Activated naive CD8-positive, alpha-beta T cell treated with anti-CD3 and anti-CD28 coated beads for 36 hours (primary cell): ENCODE measurements at places on chromosomes 4 and X. TPM values are rescaled to one million over a fixed set of nuclear protein-coding genes. Genes with fewer than 3 reads are reported as not detected.

Gene ABCB7
- 36.8 TPM for total RNA-seq

Gene SEPTIN11
- total RNA-seq = 74.1 TPM

Gene EGFL6
- 2.2 TPM for total RNA-seq

Gene RTL3
- total RNA-seq = not detected

Gene SSX3
- not detected for total RNA-seq

Gene PRKG2
- 0.12 TPM for total RNA-seq

- no peak for DNase-seq
Observed at GRCh38 chr4:47863486-47863885, 25.6 kb upstream of the CORIN start.

GRCh38 chr4:185637163-185637875 is 102.0 kb upstream of the PDLIM3 start:
- DNase-seq = no peak

DNA sequence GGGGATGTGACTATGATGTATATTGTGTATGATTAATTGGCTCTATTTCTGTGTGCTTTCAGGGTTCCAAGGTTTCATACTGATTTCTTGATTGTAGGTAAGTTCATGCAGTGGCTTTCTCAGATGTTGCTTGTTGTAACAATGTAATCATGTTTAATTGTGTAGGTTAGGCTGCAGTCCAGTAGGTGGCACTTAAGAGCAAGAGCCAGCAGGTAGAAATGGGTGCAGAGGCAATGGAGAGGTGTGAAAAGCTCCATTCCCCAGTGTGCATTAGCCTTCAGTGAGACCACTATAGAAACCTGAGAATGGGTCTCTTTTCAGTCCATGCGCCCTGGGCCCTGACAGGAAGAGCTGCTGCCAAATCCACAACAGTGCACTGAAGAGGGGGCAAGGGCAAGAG is 28.2 kb downstream of the DCAF12L2 start:
- DNase-seq = no peak

GRCh38 chr4:101695176-101695575 is 95.4 kb upstream of the BANK1 start:
- no peak for DNase-seq

DNA sequence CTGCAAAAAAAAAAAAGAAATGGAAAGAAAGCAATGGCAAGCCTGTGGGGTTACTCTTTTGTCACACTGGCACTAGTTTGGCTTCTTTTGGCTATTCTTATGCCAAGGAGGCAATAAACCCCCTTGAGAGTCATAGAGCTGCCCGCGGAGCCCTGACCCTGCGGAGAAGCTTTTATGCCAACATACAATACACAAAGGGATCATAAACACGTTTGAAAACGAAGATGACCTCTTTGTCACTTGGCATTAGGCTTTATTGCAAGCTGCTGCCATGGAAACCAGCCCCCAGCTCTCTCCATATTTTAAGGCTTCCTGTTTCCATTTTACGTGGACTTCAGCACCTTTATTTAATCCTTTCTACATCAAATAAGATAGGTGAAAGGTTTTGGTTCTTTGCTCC is 7.6 kb downstream of the NEUROG2 start:
- DNase-seq = no peak

DNA sequence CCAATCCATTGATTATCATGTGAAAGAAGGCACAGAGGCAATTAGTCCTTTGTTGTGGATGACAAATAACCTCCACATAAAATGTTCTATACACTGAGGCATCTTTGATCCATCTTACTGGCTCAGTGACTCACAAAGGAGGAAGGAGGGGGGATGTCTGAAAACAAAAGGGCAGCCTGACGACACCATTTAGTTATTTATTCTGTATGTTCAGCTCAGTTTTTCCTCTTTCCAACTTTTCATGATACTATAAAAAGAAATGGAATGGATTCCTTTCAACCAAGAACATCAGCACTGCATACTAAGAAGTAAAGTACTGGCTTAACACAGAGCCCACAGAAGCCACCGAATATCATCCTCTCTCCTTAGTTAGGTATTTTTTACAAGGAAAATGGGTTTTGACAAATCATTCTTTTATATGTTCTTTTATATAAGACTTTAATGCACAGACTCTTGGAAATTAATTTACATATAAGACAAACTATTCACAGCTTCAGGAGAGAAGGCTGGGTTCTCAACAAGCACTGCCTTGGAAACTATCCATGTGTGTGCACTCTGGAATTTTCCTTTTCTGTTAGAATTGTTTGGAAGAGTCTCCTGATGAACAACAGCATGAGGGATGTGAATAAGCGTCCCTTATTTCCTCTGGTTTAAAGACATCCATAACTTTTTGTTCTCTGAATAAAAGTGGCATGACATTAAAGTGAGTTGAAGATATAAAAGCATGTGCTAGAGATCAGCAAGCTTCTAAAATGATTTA is 135.6 kb downstream of the TSPAN5 start:
- no peak for DNase-seq

DNA sequence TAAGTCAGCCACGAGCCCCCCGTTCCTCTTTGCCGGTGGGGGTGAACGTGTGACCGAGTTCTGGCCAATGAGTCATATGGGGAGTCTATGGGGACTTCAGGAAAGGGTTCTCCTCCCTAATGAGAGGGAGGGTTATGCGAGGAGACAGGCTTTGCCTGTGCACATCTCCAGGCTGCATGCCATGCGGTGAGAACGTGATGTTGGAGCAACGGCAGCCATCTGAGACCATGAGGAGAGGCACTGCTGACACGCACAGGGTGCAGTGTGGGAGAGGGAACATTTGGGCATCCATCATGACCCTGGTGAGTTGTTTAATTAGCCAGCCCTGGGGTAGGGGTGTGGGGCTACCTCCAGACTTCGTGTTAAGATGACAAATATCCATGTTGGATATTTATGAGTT is 55.8 kb downstream of the ABLIM2 start:
- DNase-seq = no peak

- DNase-seq = no peak
Observed at GRCh38 chrX:24877288-24877664, 138.5 kb downstream of the ARX start.

DNA sequence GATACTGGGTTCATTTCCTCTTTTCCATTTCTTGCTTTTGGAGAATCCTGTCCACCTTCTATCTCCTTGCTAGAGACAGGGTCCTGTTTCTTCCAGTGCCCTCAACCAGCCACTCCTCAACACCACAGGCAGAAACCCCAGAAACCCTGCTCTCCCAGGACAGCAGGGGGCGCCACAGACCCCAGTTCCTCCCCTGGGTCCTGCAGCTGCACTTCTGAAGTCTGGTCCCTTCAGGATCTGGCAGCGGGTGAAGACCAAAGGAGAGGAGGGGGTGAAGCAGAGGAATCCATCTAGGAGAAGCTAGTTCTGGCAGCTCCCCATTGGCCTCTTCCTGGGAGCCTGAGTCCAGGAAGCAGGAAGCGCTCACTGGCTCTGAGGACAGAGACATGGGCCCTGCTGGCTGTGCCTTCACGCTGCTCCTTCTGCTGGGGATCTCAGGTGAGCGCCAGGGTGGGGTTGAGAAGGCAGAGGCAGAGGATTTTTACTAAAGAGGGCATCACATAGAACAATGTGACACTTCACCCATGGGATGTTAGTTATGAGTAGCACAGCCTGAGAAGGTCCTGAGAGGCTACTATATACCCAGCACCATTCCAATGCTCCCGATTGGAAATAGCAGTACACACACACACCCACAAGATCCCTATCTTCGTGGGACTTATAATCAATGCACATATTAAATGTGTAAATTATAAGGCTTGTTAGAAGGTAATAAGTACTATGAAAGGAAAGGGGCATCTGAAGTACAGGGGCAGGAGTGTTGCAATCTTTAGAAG is at the start of gene PRSS48:
TSS of gene PRSS48 (plus strand) at position 375 of the 776 bp plus-strand sequence. CDS start at position 387, 12 bp downstream.
- DNase-seq = peak; percentile 53

DNA sequence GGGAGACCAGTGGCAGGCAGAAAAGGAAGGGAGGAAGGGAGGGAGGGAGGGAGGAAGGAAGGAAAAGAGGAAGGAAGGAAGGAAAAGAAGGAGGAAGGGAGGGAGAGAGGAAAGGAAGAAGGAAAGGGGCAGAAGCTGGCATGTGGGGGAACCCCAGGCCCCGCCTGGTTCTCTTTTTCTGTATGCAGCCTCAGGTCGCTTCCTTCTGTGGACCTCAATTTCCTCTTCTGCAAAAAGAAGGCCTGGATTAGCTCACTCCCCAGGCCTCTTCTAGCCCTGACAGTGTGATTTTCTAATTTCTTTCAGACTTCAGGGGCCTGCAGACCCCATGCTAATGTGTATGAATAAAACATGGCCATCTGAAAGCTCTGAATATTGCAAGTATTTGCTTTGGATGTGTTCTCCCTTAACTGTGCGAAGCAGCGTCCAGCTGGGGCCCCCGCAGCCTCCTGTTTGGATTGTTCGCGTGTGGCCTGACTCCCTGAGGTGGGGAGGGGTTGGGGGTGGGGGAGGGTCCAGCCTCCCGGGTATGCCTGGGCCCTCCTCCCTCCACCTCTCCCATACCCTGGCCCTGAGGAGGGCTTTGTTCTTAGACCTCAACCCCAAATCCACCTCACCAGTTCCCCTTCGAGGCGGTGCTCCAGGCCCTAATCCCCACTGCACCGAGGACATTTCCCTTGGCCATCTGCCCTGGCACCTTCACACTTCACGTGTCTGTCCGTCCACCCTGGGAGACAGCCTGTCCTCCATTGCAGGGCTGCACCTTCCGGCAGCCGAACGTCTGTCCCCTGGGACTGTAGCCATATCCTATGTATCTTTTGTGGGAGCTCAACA is 199.9 kb upstream of the ATP6AP2 start:
- no peak for DNase-seq

DNA sequence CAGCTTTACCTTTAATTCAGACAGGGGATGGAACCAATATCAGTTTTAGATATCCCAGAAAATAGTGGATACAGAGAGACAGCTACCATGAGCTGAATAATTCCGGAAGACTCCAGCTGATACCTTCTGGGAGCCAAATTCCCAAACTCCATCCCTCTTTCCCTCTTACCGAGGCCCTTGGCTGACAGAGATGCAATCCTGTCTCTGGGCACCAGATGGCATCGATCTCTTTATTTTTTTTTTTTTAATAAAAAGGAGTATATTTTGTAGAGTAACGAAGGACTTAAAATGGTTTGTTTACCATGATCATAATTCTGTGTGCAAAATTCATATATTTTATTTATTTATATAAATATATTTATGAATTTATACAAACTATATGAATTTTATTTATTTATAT is 31.0 kb downstream of the RAB40A start:
- DNase-seq = no peak

DNA sequence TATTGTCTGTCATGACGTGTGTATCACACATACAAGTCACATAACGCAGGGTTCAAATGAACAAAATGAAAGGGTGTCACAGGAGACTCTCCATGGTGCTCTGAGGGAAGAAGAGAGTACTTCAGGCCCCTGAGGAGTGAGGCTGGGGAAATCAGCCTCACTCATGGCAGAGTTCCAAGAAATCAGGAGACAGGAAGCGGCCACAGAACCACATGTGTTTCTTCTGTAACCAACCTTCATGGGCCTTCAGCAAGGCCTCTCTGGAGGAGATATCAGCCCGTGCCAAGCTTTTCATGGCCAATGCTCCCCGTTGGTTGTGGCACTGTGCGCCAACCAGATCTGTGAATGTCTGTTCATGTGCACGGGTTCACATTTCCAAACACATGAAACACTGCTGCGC is 76.0 kb downstream of the NAT8L start:
- DNase-seq = peak; percentile 30

DNA sequence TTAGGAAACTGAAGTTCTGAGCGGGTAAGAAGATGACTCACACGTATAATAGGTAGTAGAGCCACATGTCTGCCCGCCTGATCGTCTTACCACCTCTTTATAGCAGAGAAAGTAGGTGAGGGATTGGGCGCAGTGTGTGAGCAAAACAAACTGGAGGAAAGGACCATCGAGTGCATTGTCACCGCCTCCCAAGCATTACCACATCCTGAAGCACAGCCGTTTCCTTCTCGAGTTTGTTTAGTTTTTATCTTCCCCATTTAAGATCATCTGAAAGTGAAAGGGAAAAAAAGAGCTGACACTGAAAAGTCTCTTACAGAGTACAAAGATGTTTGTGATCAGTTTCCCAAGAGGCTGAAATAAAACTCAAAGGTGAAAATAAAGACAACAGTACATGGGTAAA is 14.8 kb downstream of the PDK3 start:
- peak; percentile 67 for DNase-seq

DNA sequence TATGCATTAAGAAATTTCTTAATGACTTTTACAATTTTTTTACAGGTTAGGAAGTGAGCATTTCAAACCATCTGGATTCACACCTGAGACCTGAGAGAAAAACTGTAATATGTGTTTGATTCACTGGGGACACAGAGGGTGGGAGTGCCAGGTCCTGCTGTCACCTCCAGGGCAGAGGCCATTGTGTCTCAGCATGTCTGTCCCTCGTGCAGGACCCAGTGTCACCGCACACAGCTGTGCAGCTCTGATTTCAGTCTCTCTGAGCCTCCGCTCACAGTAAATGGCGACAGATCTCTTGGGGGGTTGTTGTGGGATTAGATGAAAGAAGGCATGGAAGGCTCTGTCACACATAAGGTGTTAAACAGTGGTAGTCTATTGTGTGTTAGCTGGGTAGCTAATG is 23.0 kb upstream of the CLDN24 start:
- DNase-seq = no peak

DNA sequence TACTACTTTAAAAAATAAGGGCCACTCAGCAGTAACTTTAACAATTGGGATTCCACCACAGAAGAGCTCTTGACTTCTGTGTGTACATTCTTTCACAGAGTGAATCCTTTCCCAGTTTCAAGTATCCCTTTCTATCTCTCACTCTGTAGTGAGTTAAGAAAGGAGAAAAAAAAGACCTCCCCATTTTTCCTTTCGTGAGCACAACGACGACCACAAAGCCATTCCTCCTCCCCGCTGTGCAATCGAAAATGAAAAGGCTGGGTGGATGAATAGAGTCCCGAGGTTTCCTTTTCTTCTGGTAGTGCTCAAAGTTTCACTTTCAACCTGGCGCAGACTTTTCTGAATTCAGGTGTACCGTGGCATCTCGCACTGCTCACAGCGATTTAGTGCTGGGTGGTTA is 58.0 kb downstream of the TAB3 start:
- peak; percentile 34 for DNase-seq

GRCh38 chr4:157713342-157713741 is 459.5 kb downstream of the GASK1B start:
- no peak for DNase-seq

DNA sequence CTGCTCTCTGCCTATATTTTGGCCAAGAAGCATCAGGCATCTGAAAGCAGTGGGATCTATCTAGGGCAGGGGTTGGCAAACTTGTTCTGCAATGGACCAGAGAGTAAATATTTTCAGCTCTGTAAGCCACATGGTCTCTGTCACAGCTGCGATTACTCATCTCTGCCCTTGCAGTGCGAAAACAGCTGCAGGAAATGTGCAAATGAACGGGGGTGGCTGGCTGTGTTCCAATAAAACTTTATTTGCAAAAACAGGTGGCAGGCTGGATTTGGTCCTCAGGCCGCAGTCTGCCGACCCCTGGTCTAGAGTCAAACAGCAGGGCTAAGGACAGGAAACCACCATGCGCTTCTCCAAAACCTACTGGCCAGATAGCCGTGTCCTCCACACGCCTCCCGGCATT is 48.6 kb downstream of the ACOX3 start:
- no peak for DNase-seq

DNA sequence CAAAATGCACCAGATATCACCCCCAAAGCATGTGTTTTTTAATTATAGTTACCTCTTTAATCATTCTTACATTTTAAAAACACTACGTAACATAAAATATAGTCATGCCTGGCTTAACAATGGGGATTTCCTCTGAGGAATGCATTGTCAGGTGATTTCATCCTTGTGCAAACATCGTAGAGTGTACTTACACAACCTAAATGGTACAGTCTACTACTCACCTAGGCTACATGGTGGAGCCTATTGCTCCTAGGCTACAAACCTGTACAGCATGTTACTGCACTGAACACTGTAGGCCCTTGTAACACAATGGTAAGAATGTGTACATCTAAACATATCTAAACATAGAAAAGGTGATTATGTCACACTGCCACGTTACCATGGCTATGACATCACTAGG is 208.6 kb downstream of the SPOCK3 start:
- DNase-seq = no peak
